CD4-positive, alpha-beta T cell treated with Interleukin-6 at 100 ng/mL for 8 hours (primary cell): ENCODE measurements at places on chromosomes 11 and 22.

DNA sequence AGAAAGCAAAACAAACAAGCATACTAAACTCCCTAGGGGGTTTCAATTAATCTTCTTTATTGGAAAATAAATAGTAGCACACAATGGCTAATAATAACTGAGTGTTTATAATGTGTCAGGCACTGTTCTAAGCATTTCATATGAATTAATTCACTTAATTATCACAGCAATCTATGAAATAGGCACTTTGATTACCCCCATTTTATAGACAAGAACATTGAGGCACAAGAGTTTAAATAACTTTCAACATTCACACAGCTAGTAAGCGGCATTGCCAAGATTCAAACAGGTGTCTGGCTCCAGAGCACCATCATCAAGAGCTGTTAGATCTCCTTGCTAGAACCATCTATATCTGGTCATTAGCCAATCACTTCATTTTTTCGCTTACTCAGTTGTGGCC, 43.1 kb downstream of the PRCP start:
- DNase-seq, result no peak

DNA sequence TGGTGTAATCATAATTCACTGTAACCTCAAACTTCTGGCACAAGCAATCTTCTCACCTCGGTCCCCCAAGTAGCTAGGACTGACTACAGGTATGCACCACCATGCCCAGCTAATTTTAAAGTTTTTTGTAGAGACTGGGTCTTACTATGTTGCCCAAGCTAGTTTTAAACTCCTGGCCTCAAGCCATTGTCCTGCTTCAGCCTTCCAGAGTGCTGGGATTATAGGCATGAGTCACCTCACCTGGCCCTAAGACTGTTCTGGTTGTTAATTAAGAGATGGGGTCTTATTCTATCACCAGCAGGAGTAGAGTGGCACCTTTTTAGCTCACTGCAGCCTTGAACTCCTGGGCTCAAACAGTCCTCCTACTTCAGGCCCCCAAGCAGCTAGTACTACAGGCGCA, 52.0 kb upstream of the DEPDC7 start:
- no peak for DNase-seq

DNA sequence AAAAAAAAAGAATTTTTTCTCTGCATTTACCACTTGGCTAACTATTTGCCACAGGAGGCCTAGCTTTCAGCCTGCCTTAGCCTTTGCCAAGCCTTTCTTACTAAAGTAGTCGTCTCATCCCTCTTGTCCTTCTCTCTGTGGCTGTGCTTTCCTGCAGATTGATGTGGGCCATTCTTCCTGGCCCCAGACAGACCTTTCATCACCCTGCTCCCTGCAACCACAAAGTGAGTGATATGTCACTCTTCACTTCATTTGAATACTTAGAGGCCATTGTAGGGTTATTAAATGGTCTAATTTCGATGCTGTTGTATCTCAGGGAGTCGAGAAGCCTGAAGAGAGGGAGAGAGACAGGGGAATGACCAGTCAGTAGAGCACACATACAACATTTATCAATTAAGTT, 37.6 kb downstream of the ART5 start:
- DNase-seq, result no peak

DNA sequence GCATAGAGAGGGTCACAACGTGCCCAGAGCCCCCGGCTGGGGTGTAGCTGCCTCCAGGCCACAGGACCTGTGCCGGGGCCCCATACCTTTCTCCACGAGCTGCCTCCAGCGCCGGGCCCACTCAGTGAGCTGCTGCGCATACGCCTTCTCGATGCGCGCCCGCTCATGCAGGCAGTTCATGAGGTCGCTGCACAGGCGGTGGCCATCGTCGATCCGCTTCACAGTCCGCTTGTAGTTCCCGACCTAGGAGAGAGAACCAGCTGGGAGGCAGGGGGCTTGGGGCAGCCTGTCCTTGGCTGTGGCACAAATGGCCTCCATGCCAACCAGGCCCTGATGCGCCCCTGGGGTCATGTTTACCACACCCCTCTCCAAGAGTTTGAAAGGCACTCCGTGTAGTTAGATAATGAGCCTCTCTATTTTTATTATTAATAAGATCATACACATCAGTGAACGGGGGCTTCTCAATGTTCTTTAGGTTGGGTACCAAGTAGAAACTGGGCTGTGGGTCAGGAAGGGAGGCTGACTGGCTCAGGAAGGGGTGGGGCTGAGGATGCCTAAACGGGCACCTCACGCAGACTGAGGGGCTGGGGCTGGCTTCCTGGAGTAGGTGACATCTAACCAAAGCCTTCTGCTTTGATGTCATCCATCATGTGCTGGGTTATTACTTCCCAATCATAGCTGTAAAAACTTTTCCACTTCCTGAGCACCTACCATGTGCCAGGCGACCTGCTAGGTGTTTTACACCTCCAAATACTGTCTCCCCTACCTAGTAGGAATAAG, 36.5 kb upstream of the ARFGAP3 start:
- peak; percentile 13 for DNase-seq

GRCh38 chr11:35078470-35078735, 60.6 kb upstream of the CD44 start:
- no peak for DNase-seq
